ENCODE measurements at places on chromosomes 6 and 20.

GRCh38 chr6:152277826-152278329 lies 359.3 kb downstream of the SYNE1 start:
- DNase-seq, result no peak

DNA sequence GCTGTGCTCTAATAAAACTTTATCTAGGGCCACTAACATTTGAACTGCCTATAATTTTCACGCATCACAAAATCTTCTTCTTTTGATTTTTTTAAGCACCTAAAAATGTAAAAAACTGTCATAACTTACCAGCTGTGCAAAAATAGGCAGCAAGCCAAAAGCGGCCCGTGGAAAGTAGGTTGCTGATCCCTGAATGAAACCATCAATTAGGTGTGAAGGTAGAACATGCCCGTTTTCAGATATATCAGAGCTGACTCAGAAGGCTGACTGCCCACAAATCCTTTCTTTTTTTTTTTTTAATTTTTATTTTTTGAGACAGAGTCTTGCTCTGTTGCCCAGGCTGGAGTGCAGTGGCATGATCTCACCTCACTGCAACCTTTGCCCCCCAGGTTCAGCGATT lies 4.9 kb upstream of the IPCEF1 start:
- no peak for DNase-seq

- no peak for DNase-seq
These were observed 528 bp downstream of the NHSL1 start for GRCh38 chr6:138498629-138499302.

GRCh38 chr6:1378065-1379016 lies 11.0 kb upstream of the FOXF2 start:
- DNase-seq, result no peak

DNA sequence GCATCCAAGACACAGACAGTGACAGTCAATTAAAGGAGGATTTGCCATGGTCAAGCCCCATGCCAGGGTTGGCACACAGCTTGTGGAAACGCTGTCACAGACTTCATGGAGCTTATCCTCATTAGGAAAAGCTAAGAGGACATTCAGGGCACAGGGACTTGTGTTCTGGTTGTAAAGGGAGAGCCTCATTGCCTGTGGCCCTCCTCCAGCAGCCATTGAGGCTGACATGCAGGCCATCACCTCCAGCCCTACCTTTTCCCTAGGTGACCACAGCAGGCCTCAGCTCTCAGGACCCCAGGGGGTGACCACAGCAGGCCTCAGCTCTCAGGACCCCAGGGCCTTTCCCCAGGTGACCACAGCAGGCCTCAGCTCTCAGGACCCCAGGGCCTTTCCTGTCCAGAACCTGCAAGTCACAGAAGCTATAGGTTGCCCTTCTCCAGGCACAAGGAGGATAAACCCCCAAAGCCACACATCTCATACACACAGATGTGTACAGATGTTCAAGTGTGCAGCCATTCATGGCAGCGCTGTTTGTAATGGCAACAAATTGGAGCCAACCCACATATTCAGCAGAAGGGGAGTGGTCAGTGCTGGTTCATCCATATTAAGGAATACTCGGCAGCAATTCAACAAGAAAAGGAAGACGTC lies 26.1 kb downstream of the DUSP22 start:
- no peak for DNase-seq

Data from fibroblast of the aortic adventitia (primary cell).